Right hindlimb (tissue), 1 donor: ENCODE measurements at places on chromosomes 7 and 10.

GRCh38 chr10:132517951-132518521 is 19.6 kb upstream of the INPP5A start:
- peak; percentile 47 for DNase-seq

DNA sequence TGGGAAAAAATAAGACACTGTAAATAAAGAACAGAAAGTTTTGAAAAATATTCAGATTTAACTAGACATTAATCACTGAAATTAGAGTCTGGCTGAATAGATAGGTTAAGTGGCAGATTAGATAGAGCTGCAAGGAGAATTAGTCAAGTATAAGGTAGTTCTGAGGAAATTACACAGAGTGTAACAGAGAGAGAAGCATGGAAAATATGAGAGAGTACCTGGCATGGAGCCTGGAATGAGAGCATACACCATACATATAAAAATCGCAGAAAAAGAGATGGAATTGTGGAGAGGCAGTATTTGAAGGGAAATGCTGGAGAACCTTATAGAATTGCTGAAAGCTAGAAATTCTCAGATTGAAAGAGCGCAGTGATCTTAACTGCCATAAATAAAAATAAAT is 46.9 kb downstream of the ZNRF2 start:
- no peak for DNase-seq

DNA sequence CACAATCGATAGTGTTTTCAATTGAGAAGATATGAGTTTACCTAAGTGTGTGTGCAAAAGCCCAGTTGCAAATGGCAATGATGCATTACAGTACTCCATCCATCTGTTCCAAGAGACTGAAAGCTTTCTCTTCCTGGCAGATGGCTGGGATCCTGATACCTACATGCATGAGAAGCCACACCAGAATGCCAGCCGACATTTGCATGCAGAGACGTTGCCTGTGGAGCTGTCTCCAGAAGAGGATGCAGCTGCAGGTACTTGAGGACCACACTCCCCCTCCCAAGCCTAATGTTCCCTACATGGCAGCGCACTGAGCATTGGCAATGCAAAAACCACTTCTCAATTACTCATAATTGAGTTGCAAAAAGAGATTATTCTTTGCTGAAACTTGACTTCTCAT is 332.1 kb downstream of the WDR11 start:
- no peak for DNase-seq

- no peak for DNase-seq
These were observed 71.0 kb downstream of the GNAT3 start for GRCh38 chr7:80440883-80441282.

GRCh38 chr7:126569402-126569801 is 683.3 kb downstream of the GRM8 start:
- no peak for DNase-seq

GRCh38 chr7:27196287-27196767 is 3.6 kb downstream of the HOXA13 start:
- DNase-seq, result peak; percentile 84

DNA sequence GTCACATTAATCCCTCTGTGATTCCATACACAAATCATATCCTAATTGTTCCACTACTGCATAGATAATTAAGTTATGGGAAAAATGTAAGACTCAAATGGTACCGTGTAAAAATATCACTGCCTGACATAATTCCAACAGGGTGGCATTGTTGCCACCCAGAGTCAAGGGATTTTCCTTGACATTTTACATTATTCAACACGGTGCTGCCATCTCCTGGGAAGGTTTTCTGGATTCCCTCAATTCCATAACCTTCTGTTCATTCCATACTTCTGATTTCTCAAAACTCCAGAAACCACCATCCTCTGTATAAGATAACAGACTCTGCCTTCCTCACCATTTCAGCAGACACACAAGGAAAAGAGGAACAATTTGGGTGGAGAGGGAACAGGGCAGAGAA is 495.9 kb downstream of the XPNPEP1 start:
- DNase-seq, result no peak

DNA sequence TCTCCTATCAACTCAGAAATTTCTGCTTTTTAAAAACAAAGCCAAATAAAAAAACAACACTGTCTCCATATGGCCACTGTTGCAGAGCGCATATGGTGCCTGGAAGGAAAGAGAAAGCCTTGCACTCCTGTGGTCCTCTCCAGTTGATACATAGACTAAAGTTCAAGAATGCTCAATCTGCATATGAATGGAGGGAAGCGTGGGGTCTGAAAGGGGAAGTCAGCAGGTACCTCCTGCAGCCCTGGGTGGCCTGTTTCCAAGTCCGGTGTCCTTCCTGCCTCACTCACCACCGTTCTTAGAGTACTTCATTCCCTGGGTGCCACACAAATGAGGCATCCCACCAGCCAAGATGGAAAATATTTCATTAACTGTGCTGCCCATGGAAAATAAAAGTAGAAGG is 138.3 kb upstream of the PALS2 start:
- no peak for DNase-seq

GRCh38 chr10:57222603-57223002 is 861.5 kb upstream of the ZWINT start:
- DNase-seq, result no peak

DNA sequence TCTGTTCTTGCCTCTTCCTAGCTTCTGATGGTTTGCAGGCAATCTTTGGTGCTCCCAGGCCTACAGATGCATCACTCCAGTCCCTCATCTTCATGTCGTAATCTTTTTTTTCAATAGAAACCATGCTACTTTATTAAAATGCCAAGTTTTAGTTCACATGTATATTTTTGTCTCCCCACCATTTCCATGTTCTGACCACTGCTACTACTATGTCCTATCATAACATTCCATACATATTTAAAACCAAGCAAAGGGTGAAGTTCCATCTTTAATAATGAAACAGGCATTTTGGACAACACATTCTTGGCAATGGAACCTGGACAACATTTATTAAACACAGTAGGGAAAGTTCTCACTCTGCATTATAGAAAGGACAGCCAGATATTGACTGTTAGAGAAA is 58.8 kb downstream of the ZNF518A start:
- DNase-seq, result no peak

DNA sequence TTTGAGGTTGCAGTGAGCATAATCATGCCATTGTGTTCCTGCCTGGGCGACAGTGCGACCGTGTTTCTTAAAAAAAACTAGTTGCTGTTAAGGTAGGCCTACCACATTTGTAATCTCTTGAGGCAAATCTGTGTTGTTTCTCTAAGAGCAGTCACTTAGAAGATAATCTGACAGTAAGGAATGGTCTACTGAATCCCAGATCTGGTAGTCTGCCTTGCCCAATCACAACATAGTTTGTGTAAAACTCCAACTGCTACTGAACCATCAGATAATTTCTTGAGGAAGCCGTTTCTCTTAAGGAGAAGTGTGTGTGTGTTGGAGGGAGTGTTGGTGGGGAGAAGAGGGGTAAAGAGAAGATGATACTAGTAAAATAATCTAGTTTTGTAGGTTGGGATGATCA is 5.0 kb downstream of the NRF1 start:
- no peak for DNase-seq

DNA sequence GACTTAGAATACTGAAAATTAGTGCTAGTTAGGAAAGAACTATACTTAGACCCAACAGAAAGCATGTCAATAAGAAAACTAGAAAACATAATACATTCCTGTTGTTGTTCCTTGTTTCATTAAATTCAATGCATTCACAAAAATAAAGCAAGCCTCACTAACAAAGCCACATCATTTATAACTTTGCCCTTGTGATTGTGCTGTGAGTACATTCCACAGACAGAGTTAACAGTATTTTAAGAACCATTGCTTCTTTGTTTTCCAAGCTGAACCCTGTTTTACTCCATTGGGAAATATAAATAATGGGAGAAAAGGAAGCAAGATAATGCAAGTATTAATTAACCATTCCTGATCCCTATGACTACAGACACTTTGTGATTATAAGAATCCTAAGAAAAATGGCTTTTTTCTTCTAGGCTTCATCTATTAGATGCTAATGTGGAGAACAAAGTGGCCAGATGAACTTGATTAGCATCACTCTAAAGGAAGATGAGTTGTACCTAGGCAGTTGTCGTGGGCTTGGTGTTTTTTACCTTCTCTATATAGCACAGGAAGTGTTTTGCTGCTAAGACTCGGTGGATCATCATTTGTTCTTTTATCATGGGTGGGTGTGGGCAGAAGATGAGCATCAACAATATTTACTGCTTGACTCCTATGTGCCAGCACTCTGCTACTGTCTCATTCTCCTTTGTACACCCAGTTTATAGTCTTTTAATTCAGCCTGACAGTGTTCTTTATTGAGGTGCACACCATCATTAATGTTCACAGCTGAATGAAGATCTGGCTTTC is 34.2 kb upstream of the ZNRF2 start:
- no peak for DNase-seq

GRCh38 chr10:90745565-90745964 is 112.3 kb downstream of the HTR7 start:
- DNase-seq, result no peak

DNA sequence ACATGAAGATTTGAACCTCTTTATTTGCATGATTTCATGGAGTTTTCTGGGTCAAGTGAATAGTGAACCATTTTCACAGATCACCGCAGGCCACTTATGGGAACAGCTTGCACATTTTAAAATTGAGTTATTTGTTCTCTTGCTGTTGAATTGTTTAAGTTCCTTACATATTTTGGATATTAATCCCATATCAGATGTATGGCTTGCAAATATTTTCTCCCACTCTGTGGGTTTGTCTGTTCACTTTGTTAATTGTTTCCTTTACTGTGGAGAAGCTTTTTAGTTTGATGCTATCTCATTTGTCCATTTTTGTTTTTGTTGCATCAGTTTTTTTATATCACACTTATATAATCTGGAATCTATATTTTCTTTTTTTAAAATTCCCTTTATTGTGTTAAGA is 14.1 kb upstream of the ZC3HAV1L start:
- no peak for DNase-seq

DNA sequence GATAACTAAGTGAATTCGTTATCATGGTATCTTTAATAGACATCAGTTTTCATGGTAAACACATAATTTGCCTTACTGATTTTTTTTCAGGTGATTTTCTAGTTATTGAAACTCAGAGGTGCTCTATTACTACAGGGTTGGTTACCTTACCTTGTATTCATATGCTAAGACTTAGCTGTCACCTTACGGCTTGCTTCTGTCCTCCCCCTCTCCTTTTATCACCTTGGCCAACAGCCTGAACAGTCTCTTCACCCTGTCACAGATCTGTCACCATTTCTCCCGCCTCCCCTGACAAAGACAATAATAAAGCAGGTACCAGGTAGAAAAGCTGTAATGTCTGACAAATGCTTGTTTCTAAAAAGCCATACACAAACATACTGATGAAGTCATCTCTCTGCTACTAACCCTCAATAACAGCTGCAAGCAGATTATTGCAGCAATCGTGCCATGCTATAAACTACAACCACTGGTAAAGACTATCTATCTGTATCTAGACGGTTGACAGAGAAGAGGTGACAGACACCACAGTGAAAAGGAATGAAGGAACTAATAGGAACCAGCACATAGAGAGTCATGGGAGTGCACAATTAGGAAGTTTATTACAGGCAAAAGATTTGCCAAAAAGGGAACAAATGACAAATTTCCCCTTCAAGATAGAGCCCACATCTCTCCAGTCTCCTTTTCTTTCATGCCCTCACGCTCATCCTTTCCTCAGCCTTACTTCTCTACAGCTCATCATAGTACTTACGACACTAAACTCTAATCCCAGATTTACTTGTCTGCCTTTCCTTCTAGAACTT is 57.2 kb downstream of the ARHGAP12 start:
- DNase-seq, result no peak

DNA sequence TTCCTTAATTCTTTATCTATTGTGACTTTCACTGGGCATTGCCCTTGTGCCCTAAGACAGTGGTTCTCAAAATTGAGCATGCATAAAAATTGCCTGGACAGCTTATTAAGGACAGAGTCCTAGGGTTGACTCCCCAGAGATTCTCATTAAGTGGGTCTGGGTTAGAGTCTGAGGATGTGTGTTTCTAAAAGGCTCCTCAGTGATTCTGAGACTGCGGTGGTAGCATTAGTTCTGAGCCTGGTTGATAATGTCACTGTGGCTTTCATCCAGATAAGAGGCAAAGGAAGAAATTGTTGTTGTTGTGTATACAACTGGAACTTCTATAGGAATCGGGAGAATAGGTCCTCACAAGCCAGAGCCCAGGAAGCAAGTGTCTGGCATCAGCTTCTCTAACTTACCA is 1.3 kb downstream of the IFIT2 start:
- DNase-seq, result no peak

- no peak for DNase-seq
These were observed 6.9 kb upstream of the UBE2H start for GRCh38 chr7:129959471-129960203.

- DNase-seq, result peak; percentile 52
These were observed 4.2 kb upstream of the HOXA10 start for GRCh38 chr7:27178366-27178765.

DNA sequence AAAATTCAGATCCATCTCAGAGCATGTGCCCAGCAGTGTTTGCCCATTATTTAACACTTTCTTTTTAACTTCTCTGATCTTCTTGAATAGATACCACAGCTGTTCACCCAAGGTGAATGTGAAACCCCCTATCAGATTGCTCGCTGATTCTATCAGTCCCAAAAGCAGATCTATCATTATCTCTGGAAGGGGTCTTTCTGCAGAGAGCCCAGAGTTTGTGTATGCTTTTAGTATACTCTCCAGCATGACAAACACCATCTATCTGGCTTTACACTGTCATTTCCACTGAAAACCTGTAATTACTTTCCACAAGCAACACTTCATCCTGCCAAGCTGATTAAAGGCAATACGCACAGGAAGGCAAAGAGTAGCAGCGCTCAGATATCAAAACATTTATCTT is 168.2 kb downstream of the CACNA2D1 start:
- DNase-seq, result no peak

GRCh38 chr7:126662856-126663255 is 589.9 kb downstream of the GRM8 start:
- no peak for DNase-seq

- no peak for DNase-seq
These were observed 124.5 kb downstream of the MYOF start for GRCh38 chr10:93357680-93358079.

DNA sequence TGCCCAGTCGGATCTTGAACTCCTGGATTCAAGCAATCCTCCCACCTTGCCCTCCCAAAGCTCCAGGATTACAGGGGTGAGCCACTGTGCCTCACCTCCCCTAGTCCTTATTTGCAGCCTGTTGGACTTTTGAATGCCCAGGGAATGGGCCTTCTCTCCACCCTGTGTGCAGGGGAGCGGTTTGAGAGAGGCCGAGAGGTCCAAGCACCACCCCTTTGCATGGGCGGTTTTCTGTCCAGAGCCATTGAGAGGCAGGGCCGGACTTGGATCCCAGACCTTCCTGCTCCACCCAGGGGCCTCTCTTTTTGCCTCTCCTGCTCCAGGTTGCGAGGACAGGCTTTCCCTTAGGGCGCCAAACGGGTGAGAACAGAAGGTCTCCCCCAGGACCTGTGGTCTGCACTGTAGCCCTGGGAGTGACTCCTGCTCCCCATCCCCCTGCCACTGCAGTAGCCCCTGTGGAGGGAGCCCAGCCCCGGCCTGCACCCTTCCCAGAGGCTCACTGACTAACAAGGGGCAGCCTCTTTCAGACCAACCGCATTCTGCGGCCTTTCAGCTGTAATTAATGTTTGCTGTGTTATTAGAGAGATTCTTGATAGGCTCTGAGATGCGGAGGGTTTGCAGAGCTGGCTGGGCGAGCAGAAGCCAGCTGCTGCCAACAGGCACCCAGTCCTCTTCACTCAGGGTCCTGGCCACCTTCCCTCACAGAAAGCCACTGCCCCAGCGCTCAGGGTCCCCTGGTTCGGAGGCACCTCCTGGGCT is 57.9 kb downstream of the ELFN1 start:
- no peak for DNase-seq

GRCh38 chr10:20233423-20233822 is 417.2 kb downstream of the PLXDC2 start:
- DNase-seq, result no peak

- no peak for DNase-seq
These were observed 34.1 kb downstream of the LHPP start for GRCh38 chr10:124495725-124496124.
